ENCODE measurements at places on chromosomes 3 and 15. TPM values are rescaled to one million over a fixed set of nuclear protein-coding genes. Genes with fewer than 3 reads are reported as not detected.
A peak's percentile ranks its signal among the peaks of the same experiment; 100 is the strongest.

Gene ROBO1
- total RNA-seq, result 19.5 TPM

Gene FANCD2OS
- not detected for total RNA-seq

- no peak for DNase-seq
Observed at GRCh38 chr3:81816473-81817250, 55.2 kb upstream of the GBE1 start.

Gene ROPN1
- total RNA-seq, result not detected

- DNase-seq, result no peak
Observed at GRCh38 chr3:183108470-183108869, 9.2 kb upstream of the MCCC1 start.

Gene GRK7
- not detected for total RNA-seq

Gene TF
- total RNA-seq, result not detected

DNA sequence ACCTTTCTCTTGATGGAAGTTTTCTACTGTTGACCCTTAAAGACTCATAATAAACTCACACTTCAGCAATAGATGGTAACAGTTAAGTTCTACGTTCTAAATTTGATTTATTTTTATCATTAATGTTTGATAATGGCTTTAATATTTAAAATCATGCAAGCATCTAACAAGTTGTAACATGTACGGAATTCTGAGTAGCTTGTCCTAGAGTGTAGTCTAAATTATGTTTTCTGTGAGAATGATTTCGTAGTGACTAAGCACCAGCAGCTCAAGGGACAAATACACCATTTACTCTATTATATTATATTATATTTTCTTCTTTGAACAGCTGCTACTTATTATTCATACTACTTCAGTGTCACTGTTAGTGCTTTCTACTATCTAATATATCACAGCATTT lies 345.6 kb downstream of the NLGN1 start:
- no peak for DNase-seq

Gene CLSTN2
- total RNA-seq, result 0.86 TPM

- peak; percentile 23 for DNase-seq
Observed at GRCh38 chr3:55402886-55403609, 84.1 kb downstream of the WNT5A start.

Gene AHSG
- total RNA-seq, result not detected

GRCh38 chr3:54322354-54322753 lies 200.0 kb downstream of the CACNA2D3 start:
- no peak for DNase-seq

Gene IQCH
- total RNA-seq, result 3.2 TPM

DNA sequence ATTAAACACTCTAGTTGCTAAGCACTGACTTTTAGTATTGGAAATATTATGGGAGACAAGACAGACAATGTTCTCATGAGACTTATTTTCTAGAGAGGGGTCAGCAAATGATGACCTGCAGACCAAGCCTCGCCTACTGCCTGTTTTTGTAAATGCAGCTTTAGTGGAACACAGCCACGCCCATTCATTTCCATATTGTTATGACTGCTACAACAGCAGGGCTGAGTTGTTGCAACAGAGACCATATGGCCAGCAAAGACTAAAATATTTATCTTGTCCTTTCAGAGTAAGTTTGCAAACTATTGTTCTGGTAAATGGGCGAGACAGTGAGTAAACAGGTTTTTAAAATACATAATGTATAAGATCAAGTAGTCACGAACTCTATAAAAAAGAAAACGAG lies 570.2 kb downstream of the NTRK3 start:
- DNase-seq, result no peak

Gene CAV3
- not detected for total RNA-seq

GRCh38 chr3:128280481-128281052 lies 127.3 kb downstream of the EEFSEC start:
- DNase-seq, result no peak

Gene STRC
- total RNA-seq, result not detected

Gene ARL14
- total RNA-seq, result 1.7 TPM

DNA sequence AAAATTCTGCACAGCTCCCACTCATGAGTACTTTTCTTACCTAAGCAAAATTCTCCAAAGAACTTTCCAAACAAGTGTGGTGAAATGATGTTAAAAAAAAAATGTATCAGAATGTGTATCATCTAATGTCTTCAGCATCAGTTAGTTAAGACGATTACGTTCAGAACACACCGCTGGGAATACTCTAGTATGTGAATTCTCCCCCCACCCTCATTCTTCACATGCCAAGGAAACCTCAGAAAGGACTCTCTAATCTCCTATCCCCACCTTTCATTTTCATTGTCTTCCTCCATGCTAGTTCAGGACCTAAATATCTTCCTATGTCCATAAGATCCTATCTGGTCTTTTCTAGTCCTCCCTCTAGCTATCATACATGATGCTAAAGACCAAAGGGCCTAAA lies 457.4 kb downstream of the SHQ1 start:
- no peak for DNase-seq

Gene LYZL4
- total RNA-seq, result 0.23 TPM

GRCh38 chr3:102161384-102162006 lies 273.3 kb upstream of the ZPLD1 start:
- no peak for DNase-seq

Gene TTLL13
- total RNA-seq, result 0.06 TPM

- no peak for DNase-seq
Observed at GRCh38 chr3:45864760-45865519, 21.4 kb upstream of the CCR9 start.

DNA sequence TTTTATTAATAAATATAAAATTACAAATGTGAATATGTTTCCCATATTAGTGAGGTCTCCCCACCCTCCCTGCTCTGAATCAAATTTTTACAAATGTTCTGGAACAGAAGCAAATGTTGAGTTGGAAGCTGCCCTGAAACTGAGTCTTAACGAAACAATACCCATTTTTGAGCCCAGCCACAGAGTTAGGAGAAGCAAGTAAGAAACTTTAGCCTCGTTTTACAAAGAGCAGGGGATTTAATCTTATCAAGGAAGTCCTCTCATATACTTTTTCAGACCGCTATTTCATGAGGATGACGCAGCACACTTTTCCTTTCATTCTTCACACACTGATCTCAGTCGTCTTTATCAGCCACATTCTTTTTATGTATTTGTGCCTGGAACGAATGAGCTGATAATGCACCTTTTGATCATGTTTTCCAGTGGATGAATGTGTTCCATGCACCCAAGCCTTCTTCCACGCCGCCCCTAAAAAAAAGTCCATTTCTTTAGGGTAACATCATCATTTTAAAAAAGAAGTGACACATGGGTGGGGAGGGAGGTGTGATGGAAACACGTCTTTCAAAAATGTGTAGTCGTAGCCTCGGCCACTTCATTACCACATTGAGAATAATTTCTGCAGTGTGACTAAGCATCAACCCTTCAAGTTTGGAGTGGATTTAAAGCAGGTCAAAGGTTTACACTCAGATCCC lies 48.1 kb downstream of the SETMAR start:
- peak; percentile 37 for DNase-seq

- no peak for DNase-seq
Observed at GRCh38 chr3:150341891-150342290, 66.2 kb upstream of the TSC22D2 start.

Gene CPN2
- not detected for total RNA-seq

DNA sequence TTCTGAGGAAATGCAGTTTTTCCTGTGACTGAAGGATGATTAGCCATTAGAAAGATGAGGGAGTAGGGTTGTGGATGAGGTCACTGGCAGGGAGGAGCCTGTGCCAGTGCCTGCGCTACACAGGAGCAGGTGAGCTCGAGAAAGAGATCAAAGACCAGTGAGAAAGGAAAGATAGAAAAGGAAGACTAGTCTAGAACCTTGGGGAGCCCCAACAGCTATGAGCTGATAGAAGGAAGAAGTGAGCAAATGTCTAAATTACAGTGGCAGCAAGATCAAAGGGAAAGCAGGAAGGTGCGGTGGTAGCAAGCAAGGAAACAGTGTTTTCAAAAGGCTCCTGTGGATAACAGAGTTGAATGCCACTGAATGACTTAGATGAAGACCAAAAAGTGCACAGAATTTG lies 39.6 kb downstream of the LNP1 start:
- no peak for DNase-seq

DNA sequence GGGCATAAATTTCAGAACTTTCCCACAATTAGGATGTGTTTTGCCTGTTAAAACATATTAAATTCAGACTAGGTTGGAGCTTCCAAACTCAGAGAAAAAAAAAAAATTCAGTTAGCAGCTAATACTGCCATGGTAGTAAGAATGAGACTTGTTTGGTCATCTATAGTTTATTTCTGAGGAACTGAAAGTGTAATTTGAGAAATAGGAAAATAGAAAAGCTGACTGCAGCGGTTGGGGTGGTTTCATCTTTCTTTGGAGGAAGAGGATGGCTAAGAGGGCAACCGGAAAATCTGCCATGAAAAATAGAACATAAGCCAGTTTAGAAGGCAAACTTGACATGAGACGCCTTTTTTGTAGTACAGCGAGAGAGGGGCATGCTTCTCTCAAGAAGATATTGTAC lies 371.2 kb upstream of the ROBO2 start:
- DNase-seq, result no peak

Gene LRTM1
- not detected for total RNA-seq

- DNase-seq, result peak; percentile 58
Observed at GRCh38 chr3:149134575-149134974, 5.1 kb downstream of the HPS3 start.

- DNase-seq, result no peak
Observed at GRCh38 chr3:39641274-39641673, 168.1 kb upstream of the MYRIP start.

GRCh38 chr3:88596451-88596850 lies 446.7 kb downstream of the C3orf38 start:
- no peak for DNase-seq

GRCh38 chr15:66829551-66830121 lies 127.6 kb downstream of the SMAD6 start:
- DNase-seq, result no peak

DNA sequence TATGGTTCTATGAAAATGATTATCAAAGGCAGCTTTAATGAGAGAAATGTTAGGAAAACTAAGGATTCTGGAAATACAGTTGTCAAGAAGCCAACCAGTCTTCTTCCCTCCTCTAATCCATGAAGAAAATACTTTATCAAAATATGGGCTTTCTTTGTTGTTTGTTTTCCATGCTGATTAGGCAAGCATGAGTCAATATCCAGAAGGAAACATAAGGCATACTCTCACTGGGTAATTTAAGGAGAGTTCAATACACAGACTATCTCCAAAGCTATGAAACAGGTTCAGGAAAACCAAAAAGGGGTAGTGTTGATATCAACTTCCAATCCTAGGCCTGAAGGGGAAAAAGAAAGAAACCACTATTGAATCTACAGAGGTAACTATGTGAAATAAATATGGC lies 68.7 kb upstream of the CMC1 start:
- no peak for DNase-seq

Gene TMCO5A
- not detected for total RNA-seq

- no peak for DNase-seq
Observed at GRCh38 chr3:39754549-39754948, 54.9 kb upstream of the MYRIP start.

GRCh38 chr15:88321271-88321670 lies 64.7 kb upstream of the NTRK3 start:
- no peak for DNase-seq

DNA sequence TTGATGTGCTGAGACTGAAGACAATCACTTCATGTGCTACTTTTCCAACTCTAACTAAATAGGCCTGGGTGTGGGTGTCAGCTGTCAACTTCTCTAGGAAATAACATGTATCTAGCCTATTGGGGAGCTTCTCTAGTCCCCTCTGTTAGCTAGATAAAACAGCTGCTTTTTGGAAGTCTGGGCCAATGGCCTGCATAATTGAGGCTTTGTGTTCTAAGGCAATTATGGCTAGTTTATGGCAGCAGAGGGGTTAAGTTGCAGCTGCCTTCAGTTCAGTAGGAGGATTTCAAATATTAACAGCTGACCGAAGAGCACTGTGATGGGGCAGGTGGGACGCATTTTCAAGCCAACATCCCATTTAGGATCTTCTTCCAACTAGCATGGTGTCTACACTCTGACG lies 6.4 kb downstream of the COL8A1 start:
- DNase-seq, result no peak

All from Daoy (cell line).